ENCODE measurements at places on chromosomes 1 and 21.

DNA sequence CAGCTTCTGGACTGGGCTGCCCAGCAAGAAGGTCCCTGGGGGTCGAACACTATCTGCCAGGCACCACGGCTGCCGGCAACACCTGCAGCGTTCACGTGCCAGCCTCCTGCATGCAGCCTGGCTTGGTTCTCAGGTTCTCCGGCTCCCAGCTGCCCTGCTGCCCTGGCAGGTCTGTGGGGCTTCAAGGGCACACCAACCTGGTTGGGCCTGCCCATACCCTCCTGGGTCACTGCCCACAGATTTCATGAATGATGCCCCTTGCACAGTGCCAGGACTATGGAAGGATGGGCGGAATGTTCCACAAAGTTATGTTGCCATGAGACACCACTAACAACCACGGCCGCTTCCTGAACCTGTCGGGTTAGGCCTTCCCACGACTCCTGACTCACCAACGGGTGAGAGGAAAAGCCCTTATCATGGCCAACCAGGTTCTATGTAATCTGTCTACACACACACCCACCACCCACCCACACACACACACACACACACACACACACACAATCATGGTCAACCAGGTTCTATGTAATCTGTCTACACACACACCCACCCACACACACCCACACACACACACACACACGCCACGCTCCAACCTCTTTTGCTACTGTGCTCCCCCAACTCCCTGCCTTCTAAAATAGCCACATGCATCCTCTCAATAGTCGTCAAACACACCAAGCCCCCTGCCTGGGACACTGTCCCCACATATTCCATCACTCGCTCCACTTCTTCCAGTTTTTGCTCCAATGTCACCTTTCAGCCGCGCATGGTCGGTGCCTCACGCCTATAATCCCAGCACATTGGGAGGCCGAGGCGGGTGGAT, 32.2 kb downstream of the HSPG2 start:
- peak; percentile 96 for DNase-seq

- peak; percentile 20 for DNase-seq
Measured at GRCh38 chr1:202501281-202501680, 152.8 kb downstream of the PPP1R12B start.

DNA sequence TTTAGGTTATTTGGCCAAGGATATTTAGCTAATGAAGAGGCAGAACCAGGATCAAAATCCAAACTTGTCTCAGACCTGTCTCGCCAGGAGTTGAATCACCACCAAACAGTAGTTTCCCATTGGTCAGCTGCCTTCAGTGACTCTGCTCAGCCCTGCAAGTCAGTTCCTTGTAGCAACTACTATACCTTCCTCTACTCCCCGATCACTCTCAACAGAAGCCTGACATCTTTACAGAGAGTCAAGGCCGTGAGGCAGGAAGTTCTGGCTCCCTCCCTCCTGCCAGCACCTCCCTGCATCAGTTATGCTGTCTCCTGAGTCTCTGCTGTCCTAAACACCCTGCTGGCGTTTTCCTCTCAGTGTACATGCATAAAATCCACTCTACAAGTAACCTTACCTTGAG, 13.2 kb downstream of the PSMD4 start:
- DNase-seq: no peak

DNA sequence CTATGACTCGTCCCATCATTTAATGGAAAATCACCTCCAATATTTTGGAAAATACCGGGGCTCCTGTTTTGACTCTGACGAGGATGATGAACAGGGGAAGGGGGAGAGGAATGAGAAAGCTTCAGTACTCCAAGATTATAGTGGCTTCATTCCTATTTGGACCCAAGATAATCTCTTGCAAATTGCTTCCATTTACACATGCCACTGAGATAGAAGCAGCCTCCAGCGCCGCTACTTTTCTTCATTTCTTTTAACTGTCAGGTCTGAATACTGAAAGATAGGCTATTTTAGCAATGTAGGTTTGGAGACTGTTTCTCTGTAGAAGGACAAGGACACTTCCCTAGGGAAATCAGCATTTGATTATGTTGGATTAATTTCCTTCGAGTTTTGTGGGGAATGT, 565 bp upstream of the GRIK1 start:
- DNase-seq: no peak

DNA sequence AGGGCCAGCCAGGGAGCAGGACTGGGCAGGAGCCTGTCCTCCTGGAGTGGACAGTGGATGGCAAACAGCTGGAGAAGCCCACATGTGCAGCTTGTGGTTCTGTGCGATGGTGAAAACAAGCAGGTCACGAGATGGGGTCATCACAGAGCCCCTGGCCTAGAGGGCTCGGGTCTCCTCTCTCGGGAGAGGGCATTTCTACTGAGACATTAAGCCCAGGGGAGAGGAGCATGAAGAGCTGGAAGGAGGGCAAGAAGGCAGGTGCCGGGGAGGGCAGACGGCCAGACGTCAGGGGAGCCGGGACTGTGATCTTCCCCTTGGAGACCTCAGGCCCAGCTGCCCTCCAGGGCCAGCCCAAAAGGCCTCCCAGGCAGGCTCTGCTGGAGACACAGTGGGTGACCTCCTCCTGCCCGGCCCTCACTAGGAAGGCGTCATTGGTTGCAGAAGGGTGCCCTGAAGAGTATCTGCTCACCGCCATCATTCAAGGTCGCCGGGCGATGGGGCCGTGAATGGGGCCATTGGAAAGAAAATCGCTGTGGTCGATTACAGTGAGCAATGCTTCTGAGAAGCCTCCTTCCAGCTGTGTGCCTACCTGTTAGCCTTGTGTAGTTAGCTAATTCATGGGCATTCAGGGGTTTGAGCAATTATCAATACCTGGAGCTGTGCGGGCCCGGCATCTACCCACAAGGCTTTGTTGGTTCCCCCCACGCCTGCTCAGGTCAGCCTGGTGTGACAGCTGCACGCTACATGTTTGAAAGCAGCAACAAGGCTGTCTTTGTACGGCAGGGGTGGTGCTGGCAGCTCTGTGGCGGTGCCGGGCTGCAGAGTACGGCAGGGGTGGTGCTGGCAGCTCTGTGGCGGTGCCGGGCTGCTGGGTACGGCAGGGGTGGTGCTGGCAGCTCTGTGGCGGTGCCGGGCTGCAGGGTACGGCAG, 72.3 kb upstream of the ACTRT2 start:
- DNase-seq: no peak
